ENCODE measurements at places on chromosomes 12 and 14.

DNA sequence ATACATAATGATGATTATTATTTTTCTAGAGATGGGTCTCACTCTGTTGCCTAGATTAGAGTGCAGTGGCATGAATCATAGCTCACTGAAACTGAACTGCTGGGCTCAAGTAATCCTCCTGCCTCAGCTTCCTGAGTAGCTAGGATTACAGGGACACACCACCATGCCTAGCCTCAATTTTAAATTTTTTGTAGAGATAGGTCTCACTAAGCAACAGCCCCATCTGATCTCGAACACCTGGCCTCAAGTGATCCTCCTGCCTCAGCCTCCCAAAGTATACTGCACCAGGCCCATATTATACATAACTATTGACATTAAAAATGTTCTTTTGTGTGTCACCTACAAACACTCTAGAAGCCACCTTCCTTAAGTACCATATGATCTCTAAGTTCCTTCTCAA is 3.4 kb downstream of the TXNRD1 start:
- peak; percentile 72 for DNase-seq

DNA sequence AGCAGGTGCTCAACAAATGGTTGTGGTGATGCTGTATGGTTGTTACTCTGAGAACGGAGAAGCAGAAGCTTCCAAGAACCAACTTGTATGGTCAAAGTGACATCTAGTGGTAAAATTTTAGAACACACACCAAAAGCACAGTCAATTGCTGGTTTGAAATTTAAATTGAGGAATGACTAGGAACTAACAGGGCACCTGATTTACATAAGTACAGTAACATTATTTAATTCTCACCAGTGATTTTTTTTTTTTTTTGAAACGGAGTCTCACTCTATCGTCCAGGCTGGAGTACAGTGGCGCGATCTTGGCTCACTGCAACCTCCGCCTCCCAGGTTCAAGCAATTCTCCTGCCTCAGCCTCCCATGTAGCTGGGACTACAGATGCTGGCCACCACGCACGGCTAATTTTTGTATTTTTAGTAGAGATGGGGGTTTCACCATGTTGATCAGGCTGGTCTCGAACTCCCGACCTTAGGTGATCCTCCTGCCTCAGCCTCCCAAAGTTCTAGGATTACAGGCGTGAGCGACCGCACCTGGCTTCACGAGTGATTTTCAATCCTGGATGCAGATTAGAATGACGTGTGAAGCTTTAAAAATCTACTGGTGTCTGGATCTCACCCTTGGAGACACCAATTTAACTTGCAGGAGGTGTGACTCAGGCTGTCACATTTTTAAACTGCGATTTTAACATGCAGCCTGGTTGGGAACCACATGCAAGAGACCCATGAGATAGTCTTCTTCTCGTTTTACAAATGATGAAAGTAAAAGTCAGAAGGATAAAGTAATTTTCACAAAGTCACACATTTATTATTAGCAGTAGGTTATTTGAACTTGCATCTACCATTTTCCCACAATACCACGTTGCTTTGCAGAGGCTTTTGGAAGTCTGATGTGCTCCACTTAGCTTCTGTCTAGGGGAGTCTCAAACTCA is 14.1 kb upstream of the NUMB start:
- DNase-seq: peak; percentile 64

GRCh38 chr14:46581036-46581671 is 70.4 kb downstream of the RPL10L start:
- DNase-seq: peak; percentile 9

DNA sequence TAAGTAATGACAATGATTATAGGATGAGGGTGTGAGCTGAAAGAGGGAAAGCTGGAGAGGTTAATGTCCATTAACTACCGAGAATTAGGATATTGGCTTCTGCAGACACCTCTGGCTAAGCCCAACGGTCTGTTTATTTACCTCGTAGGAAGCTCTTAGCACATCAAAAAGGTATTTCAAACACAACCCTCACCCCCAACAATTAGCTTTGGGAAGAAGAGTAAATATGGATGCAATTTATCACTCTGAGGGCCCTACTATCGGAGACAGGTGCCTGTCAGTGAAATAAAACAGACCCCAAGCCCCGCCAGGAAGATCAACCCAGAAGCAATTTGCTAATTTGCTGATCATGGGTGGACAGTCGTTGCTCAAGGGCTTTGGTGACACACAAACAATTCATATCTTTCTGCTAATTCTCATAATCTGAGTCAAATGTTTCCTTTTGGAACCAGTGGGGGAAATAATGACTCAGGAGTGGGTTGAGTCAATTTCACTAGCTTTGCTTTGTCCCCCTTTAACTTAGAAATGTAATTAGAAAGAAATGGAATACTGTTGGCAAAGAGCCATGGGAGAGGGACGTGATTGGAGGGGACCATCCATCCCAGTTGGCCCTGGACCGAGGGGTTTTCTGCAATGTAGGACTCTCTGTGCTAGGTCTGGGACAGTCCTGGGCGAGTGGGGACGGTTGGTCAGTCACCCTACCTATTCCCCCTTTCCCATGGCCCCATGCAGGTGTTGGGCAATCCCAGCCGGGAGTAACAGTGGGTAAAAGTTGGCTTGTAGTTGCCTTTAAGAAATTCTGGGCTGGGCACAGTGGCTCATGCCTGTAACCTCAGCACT is 99.1 kb upstream of the MED13L start:
- peak; percentile 82 for DNase-seq

DNA sequence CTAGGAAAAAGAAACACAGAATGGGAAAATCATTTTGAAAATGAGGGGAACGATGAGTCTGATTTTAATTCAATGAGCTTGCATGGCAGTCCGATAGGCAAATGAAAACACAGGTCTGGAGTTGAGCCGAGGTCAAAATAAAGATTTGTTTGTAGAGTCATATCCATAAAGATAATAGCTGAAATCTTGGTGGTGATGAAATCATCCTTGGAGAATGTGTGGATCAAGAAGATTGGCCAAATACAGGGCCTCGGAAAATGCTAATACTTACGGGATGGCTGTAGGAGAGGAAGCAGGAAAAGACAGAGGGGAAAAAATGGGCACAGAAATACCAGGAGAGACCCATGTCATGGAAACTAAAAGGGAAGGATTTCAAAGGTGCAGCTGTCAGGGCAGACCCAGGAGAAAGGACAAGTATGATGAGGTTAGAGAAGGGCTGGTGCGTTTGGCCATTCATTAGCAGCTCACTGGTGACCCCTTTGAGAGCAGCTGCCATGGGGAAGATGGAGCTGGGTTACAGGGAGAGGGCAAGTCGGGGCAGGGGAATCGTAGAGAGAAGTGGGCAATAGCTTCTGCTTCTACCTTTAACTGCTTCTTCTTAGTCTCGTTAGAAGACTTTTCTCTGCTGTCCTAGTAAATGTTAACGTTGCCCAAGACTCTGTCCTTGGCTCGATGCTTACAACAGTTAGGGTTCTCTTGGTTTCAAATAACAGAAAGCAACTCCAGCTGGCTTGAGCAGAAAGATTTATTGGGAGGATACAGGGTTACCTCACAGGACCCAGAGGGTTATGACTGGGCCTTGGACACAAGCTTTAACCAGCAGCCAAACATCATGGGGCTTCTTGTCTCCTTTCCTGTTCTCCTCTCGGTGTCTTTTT is 161.8 kb downstream of the EFCAB11 start:
- DNase-seq: peak; percentile 40

DNA sequence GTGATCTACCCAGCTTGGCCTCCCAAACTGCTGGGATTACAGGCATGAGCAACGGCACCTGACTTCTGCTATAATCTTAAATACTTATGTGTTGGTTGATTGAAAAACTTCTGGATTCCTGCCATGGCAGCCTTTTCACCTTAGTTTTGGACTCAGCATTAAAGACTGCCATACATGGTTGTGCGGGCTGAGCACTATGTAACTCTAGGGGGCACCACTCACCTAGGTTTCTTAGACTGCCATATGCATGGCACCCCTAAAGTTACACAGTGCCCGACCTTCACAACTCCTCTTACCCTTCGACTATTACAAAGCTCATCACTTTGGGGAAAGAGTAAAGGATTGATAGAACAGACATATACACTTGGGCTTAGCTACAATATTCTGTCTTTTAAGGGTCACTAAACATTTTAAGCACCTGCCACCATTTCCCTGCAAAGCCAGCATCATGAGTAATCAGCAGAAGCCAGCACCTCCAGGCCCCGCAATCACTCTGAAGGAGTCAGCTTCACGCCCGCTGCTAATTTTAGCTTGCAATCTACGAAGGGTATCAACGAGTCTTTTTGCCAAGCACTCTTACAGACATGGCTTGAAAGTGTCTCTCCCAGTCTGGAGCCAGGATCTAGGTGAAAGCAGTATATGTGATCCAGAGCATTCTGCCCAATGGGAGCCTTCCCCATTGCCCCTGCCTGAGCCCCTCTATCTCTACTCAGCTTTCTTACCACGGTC is 59.8 kb downstream of the SUDS3 start:
- peak; percentile 53 for DNase-seq

- DNase-seq: peak; percentile 34
Measured at GRCh38 chr12:51972849-51973273, 21.4 kb downstream of the ACVR1B start.
